ENCODE measurements at places on chromosomes 13 and 19. TPM values are rescaled to one million over a fixed set of nuclear protein-coding genes. Genes with fewer than 3 reads are reported as not detected.

PODNL1 gene
- total RNA-seq: 2.4 TPM

- peaks cover 22% of the 10 kb centered on the region for H3K4me1 ChIP-seq
- no peak overlapping the region for H3K27ac ChIP-seq
- no peak overlapping the region for H3K4me3 ChIP-seq
- no peak for DNase-seq
- H3K36me3 ChIP-seq: no peaks in the 10 kb centered on the region
- no peaks in the 10 kb centered on the region for H3K27me3 ChIP-seq
Measured at GRCh38 chr19:47280183-47280797, 5.6 kb downstream of the INAFM1 start.

TTC9B gene
- not detected for total RNA-seq

PABPC3 gene
- total RNA-seq: 0.16 TPM

DNA sequence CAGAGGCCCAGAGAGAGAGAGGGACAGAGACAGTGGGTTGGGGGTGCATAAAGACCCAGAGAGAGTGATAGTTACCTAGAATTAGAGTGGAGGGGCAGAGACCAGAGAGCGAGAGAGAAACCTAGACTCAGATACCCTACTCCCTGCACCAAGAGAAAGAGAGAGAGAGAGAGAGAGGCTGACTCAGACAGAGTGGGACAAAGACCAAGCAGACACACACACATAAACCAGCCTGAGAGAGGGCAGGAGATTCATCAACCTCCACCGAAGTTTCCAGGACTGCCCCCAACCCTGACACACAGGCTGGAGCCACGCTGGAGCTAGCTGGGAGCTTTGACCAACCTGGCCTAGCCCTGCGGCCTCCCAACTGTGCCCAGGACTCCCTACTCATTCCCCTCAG lies 12.9 kb downstream of the SYT3 start:
- DNase-seq: no peak
- H3K36me3 ChIP-seq: no peaks in the 10 kb centered on the region
- H3K4me3 ChIP-seq: no peak overlapping the region
- H3K4me1 ChIP-seq: no peaks in the 10 kb centered on the region
- no peaks in the 10 kb centered on the region for H3K27me3 ChIP-seq
- H3K27ac ChIP-seq: no peak overlapping the region

DNA sequence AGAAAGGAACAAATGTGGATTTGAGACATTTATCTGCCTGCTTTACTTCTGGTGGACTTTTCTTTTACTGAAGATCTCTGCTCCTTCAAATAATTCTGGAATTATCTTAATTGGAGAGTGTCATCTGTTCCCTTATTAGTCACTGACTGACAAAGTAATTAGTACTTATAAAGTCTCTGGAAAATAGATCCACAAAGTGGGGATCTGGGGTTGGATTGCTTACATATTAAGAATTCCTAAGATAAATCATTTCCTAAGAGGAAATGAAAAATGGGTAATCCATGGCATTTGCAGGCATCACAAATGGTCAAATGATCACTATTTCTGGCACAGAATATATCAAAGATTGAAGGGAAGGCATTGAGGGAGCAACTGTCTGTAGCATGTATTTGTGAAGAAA lies 137.4 kb upstream of the SLITRK5 start:
- H3K4me3 ChIP-seq: no peak overlapping the region
- H3K4me1 ChIP-seq: no peaks in the 10 kb centered on the region
- no peaks in the 10 kb centered on the region for H3K27me3 ChIP-seq
- no peak overlapping the region for H3K27ac ChIP-seq

DNA sequence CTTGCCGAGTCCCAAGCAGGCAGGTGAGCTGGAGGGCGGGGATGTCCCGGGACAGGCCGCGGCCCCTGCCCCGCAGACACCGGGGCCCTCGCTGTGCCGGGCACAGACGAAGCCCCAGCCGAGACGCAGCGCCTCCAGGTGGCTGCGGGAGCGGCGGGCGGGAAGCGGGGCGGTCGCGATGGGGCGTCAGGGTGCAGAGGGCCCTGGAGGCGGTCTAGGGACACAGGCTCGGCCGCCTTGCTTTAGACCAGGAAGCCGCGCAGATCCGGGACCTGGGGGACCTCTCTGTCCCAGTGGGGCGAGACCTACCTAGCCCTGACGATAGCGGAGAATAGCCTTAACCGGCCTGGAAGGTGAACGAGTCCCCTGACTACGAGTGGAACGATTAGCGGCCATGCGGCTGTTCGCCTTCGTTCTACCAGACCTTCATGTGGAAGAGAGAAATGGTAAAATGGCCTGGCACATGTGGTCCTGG lies 4.2 kb upstream of the ZNF564 start:
- H3K36me3 ChIP-seq: no peaks in the 10 kb centered on the region
- H3K27ac ChIP-seq: no peak overlapping the region
- H3K4me1 ChIP-seq: peaks cover 12% of the 10 kb centered on the region
- DNase-seq: no peak
- no peaks in the 10 kb centered on the region for H3K27me3 ChIP-seq

- H3K4me1 ChIP-seq: no peaks in the 10 kb centered on the region
- no peaks in the 10 kb centered on the region for H3K27me3 ChIP-seq
- no peak overlapping the region for H3K27ac ChIP-seq
- no peak overlapping the region for H3K4me3 ChIP-seq
Measured at GRCh38 chr13:94558716-94559115, 37.2 kb downstream of the TGDS start.

GRCh38 chr13:109331898-109332297 lies 454.5 kb downstream of the IRS2 start:
- no peaks in the 10 kb centered on the region for H3K27me3 ChIP-seq
- H3K4me3 ChIP-seq: no peak overlapping the region
- no peak for DNase-seq
- H3K36me3 ChIP-seq: no peaks in the 10 kb centered on the region
- peaks cover 23% of the 10 kb centered on the region for H3K4me1 ChIP-seq
- no peak overlapping the region for H3K27ac ChIP-seq

DNA sequence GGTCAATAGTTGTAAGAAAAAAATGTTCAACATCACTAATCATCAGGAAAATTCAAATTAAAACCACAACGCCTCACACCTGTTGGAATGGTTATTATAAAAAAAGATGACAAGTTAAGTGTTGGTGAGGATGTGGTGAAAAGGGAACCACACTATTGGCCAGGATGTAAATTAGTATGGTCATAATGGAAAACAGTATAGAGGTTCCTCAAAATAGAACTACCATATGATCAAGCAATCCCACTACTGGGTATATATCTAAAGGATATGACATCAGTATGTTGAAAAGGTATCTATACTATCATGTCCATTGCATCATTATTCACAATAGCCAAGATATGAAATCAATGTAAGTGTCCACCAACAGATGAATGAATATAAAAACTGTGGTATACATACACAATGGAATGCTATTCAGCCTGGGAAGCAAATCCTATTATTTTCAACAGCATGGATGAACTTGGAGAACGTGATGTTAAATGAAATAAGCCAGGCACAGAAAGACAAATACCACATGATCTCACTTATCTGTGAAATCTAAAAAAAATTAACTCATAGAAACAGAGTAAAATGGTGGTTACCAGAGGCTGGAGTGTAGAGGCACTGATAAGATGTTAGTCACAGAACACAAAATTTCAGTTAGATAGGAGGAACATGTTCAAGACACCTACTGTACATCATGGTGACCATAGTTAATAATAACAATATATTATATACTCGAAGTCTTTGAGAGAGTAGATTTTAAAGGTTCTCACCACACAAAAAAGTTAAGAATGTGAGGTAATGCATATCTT lies 56.6 kb downstream of the TBC1D4 start:
- no peak overlapping the region for H3K27ac ChIP-seq
- no peaks in the 10 kb centered on the region for H3K36me3 ChIP-seq
- H3K27me3 ChIP-seq: no peaks in the 10 kb centered on the region
- no peaks in the 10 kb centered on the region for H3K4me1 ChIP-seq
- DNase-seq: no peak
- no peak overlapping the region for H3K4me3 ChIP-seq

All from osteocyte (in vitro differentiated cells).